ENCODE measurements at places on chromosomes 1 and 21. TPM values are rescaled to one million over a fixed set of nuclear protein-coding genes. Genes with fewer than 3 reads are reported as not detected.

Gene LINGO4
- polyA plus RNA-seq, result 0.12 TPM

Gene TSPEAR
- polyA plus RNA-seq, result 0.12 TPM

Gene MNDA
- polyA plus RNA-seq, result 108 TPM

Gene RASAL2
- polyA plus RNA-seq, result 5.2 TPM

Gene MIXL1
- polyA plus RNA-seq, result not detected

Gene C8A
- not detected for polyA plus RNA-seq
